Activated CD4-positive, alpha-beta T cell treated with anti-CD3 and anti-CD28 coated beads, Interleukin-2, amount 50 U/mL, for 4 hours (primary cell): ENCODE measurements at places on chromosomes 1 and 21.

DNA sequence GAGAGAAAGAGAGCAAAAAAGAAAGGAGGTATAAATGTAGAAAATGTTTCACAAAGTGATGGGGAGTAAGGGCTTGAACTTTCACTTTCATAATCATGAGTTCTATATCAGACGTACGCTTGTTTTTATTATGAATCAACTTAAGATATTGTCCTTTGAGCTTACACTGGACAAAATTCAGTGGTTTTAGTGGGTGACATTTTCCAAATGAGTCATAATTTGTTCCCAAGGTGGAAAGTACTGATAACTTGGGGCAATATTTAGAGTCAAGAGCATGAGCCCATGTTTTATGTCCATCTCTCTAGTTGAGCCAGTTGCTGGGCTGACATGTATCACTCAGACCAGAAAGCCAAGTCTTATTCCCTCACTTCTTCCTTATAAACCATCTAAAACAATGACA, 161.6 kb downstream of the CHRM3 start:
- DNase-seq: no peak

GRCh38 chr1:162003061-162003829, 20.4 kb downstream of the OLFML2B start:
- no peak for DNase-seq

DNA sequence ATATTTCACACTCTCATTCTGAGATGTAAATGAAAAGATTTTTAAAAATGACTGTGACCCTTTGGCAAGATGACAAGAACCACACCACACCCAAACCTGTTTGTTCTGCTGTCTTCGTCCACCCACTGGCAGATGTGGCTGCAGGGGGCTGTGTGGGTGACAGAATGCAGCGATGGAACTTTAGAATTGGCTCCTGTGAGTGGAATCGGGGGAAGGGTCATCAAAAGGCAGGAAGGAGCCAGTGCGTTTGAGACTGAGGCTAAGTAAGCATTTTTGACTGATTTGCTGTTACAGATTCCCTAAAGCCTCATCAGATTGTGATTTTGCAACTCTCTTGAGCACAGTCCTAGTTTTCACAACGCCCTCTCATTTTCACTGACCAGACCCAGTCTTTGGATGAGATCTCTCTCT, 111.2 kb upstream of the ADGRL2 start:
- DNase-seq: no peak

DNA sequence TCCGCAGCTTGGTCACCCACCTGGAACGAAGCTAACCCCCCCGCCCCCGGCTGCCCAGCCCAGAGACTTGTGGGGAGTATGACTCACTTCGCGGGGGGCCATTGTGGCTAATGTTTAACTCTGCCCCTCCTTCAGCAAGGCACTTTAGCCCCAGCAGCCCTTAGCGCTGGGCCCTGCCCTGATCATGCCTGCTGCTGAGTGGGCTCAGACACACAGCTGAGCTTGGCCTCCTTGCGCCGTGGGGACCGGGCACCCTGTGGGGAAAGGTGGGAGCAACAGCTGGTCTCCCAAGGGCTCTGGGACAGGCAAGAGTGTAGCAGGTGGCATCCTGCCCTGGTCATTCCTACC, 6.3 kb upstream of the LAD1 start:
- DNase-seq: no peak

DNA sequence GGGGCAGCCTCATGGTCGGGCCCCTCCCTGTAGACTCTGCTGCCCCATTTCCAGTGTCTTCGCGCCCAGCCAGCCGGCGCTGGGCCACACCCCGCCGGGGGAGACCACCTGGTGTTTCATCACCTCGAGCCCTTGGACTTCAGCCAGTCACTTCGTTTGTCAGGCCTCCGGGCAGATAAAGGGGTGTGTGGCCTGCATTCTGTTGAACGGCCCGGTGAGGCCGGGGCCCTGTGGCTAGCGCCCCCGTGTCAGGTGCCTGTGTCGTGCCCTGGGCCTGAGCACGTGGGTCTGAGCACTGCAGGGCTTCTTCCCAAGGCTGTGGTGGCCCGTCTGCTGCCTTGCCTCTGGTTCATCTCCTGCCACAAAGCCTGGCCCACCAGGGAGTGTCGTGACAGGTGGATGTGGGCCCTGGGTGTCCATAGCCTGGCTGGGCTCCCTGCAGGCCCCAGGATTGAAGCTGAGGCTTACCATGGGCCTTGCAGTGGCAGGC, 65.2 kb upstream of the DIP2A start:
- no peak for DNase-seq

GRCh38 chr1:155893389-155894142, 17.6 kb downstream of the RIT1 start:
- DNase-seq: no peak

DNA sequence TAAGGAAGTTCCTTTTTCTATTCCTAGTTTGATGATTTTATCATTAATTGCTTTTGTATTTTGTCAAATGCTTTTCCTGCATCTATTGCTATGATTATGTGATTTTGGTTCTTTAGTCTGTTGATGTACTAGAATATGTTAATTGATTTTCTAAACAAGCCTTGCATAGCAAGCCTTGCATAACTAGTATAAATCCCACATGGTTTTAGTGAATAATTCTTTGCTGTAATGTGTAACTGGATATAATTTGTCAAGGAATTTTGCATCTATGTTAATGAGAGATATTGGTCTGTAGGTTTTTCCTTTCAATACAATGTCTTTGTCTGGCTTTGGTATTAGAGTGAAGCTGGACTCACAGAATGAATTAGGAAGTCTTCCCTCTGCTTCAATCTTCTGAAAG, 460.2 kb downstream of the LTN1 start:
- no peak for DNase-seq

GRCh38 chr1:192159781-192160180, 1.5 kb downstream of the RGS18 start:
- DNase-seq: no peak
